ENCODE measurements at places on chromosomes 7 and 10.
A peak's percentile ranks its signal among the peaks of the same experiment; 100 is the strongest.

GRCh38 chr7:39125846-39126245 is 148.1 kb downstream of the POU6F2 start:
- DNase-seq: no peak

- DNase-seq: peak; percentile 32
These were observed 5.0 kb upstream of the ANKRD61 start for GRCh38 chr7:6026011-6026819.

GRCh38 chr7:27928001-27928400 is 188.0 kb downstream of the TAX1BP1 start:
- DNase-seq: no peak

GRCh38 chr7:135077642-135078041 is 70.2 kb upstream of the TMEM140 start:
- no peak for DNase-seq

DNA sequence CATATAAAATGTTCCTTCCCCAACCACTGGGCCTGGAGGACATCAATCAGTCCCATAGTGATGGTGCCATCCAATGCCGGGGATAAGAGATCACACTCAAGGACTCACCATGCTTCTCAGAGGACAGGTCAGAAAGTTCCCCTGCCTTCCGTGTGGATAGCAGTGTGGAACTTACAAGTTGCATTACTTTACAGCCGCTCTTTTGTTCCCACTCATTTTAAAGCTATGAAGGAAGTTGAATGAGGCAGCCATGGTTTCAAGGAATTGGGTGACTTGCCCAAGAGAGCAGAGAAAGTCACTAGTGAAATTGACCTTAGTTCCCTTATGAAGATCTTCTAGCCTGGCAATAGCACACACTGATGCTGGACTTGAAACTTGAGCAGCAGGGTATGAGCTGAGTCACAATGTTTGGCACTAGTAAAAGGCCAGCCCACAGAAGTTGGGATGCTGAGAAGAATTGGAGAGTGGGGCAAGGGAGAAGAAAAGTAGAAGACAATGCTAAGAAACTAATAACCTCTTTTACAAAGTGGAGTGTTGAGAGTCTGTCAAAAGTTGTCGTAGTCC is 78.7 kb downstream of the CXCL12 start:
- DNase-seq: no peak

DNA sequence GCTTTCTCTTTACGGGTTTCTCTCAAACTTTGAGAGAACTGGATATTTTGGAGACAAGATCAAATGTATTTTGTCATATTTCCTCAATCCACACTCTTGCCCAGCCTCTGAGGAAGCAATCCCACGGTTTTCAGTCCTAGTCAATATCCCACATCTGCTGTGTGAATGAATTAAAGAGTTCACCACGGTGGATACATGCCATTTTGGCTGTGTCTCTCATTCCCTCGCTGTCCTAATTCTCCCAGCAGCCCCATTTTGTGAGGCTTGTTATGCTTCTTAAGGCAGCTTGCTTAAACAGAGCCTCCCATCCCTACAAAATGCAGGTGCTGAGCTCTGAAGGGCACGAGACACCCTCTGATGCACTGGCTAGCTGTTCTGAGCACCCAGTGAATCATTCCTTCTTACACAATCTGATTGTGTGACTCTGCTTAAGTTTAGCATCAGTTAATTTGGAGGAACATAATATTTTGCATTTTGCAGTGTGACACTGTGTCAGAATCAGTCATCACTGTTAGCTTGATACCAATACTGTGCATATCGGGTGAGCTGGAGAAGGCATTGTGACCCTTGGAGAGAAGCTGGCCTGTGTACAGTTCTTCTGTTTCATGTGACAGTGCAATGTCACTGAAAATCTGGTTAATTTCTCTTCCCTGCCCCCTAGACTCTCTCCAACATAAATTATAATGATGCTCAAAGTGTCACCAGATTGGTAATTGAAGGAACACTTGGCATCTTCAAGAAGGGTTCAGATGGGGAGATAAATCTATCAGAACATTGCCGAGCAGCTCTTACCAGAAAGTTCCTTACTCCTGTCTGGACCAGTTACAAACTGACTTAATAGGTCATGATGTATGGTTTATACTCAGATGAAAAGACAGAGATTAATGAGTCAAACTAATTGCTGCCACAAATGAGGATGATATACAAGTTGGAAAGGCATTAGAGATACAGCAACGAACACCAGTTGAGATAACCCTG is 103.7 kb upstream of the AOAH start:
- DNase-seq: no peak

- DNase-seq: no peak
These were observed 5.2 kb upstream of the PRKAR2B start for GRCh38 chr7:107039199-107039900.

- DNase-seq: no peak
These were observed 708 bp upstream of the GPR85 start for GRCh38 chr7:113087071-113087998.

DNA sequence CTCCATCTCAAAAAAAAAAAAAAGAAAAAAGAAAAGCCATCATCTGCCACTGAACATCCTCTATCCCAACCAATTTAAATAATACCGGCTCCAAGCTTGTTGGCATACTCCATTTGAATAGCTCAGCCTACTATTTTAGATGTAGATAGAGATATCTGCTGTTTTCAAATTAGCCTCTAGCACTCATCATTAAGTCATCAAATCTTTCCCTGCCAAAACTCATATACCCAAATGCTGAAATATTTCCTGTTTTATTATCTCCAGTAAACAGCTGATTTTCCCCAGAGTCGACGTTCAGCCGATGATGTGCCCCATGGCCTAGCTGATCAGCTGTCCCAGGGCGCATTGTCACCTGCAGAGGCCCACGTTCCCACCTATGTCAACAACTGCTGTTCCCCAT is 34.5 kb upstream of the FRMD4A start:
- DNase-seq: no peak

GRCh38 chr10:3757250-3757637 is 27.8 kb downstream of the KLF6 start:
- no peak for DNase-seq

GRCh38 chr10:114362826-114363355 is 41.4 kb downstream of the AFAP1L2 start:
- no peak for DNase-seq

- DNase-seq: no peak
These were observed 62.2 kb downstream of the ARHGAP22 start for GRCh38 chr10:48542471-48543181.

All from stimulated activated CD4-positive, alpha-beta T cell treated with anti-CD3 and anti-CD28 coated beads, Interleukin-15, amount 100 ng/mL, for 1 hour (primary cell).